ENCODE measurements at places on chromosomes 1 and 21.

- DNase-seq: no peak
Measured at GRCh38 chr1:204376465-204376864, 16.7 kb upstream of the PLEKHA6 start.

GRCh38 chr1:80310703-80311245 is 1304.2 kb upstream of the ADGRL4 start:
- DNase-seq: no peak

DNA sequence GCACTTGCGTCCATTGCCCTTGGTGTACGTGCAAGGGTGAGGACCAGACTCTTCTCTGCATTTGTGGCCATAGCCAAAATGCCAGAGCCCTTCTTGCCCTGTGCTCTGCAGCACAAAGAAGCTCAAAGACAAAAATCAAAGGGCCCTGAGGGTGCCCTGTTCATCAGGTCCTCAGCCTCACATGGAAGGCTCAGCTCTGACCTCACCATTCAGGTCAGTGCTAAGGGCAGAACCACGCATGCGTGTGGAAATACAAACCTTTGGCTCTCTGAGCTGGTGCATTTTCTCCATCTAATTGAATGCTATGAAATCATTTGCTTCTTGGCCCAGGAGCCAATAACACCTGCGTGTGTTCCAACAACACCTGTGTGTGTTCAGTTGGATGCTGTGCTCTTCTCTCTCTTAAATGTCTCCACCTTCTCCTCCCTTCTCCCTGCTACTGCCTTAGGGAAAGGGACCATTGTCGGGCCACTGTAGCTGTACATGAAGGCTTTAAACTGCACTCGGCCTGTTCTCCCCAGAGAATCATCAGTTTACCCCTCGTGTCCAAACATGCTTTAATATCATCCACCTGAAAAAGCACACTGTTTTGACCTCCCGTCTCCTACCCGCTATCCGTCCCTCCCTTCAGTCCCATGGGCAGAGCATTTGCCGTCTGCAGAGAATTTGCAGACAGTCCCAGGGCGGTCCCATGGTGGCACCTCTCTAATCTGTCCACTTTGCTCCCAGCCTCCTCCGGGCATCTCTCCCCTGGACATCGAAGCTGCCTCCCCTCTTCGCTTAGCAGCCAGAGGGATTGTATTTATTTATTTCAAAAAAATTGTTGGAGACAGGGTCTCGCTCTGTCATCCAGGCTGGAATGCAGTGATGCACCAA is 60.6 kb downstream of the EVA1C start:
- DNase-seq: no peak

- no peak for DNase-seq
Measured at GRCh38 chr1:172530000-172530399, 3.0 kb upstream of the SUCO start.

GRCh38 chr1:119404736-119405135 is 10.2 kb upstream of the HSD3B2 start:
- DNase-seq: no peak

DNA sequence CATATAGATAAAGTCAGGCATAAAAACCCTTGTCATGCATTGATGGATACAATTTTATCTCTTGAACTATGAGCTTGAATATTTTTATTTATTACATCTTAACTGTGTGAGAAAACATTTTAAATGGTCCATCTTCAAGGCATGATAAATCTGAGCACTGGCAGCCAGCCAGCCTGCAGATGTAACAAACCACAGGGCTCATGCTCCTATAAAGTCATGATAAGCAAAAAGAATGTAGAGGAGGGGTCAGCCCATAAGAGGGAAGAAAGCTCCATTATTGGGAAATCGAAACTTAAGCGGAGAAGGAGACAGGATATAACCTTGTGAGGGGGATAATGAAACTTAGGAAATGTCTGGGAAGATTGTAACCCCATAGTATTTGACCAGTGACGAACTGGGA is 839.0 kb downstream of the LRRIQ3 start:
- no peak for DNase-seq

DNA sequence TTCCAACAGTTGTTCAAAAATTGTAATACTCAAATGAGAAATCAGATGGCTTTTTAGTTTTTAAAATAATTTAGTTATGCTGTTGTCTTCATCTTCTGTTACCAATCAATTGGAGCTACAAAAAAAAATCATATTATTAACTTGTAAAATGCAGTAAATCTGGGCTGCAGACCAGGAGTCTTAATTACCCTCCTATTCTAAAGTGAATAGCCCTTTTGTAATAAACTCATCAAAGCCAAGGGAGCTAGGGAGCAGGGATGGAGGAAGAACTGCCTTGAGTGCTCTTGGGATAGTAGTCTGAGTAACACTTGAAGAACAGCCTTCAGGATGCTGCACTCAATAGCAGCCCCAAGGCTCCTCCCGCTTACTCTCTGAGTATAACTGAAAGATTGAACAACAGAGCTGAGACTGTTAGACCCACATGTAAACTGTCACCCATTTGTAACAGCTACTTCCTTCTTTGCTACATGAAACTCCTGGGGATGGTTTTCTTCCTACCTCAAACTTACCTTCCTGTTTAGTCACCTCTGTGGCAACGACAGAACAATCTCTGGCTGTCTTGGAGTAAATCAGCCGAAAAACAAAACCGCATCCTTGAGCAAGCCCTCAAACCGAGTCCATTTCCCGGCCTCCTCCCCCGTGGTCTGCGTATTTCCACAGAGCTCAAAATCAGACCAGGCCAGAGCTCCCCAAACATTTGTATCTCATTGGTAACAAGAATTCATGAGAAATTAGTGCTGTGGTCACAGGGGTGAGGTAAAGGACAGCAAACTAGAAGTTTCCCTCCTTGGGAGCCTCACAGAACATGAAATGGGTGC is 55.9 kb downstream of the CD58 start:
- peak; percentile 90 for DNase-seq

GRCh38 chr1:208336137-208336518 is 91.9 kb upstream of the PLXNA2 start:
- DNase-seq: no peak

- no peak for DNase-seq
Measured at GRCh38 chr21:46036696-46037330, 55.2 kb downstream of the COL6A1 start.

DNA sequence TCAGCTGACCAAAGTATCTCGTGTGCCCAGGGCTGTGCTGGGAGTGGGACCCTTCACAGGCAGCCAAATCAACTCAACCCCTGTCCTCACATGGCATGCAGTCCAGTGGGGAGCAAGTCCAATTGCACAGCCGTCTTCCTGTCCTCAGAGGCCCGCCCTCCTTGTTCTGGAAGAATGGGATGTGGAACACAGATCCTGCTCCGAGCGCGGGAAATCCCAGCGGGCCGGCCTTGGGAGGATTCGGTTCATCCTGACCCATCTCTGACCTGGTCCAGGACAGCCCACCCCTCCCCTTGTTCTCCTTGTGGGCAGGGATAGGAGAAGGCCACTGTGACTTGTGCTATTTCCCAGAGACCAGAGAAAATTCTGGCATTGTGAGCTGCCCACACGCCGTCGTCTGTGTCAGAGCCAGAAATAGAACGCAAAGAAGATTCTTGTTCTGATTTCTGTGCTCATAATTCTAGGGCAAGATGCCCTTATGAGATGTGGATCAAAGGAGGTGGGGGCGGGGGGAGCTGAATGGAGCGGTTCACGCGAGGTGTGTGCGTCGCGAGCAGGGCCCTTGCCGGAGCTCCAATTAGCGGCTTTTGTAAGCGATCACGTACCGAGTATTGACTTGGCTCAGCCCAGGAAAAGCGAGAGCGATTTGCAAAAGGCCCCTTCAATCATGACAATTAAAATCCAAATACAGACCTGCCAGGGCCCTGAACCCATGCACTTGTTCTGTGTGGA is 79.2 kb downstream of the AJAP1 start:
- DNase-seq: no peak

DNA sequence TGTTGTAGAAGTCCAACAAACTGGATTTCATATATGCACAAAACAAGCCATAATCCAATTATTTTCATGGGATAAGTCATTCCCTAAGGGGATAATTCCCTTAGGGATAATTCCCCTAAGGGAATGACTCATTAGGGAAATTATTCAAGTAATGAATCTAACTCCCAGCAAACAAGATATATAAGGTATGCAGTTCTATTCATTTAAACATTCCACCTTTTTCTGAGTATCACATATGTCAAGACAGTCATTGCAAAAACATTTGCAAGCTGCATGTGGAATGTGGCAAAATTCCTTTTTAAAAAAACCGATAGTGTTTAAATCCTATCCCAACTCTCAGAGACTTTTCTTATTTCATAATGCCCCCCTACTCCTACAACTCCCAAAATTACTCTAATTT is 131.2 kb downstream of the AKT3 start:
- DNase-seq: no peak

DNA sequence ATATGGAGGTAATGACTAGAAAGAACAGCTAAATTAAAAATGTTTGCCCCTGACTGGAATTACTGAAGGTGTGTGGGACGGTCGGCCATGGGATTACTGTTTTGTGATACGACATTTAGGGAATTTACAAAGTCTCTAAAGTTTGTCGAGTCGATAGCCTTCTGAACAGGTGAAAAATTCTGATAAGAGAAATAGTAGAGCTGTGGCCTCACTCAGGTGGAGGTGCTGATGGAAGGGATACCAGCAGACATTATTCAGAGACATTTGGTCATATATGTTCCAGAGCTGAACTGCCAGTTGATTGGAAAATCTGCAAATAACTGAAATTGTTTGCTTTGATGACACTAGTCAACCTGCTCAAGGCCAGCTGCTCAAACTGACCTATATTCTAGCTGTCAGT is 71.1 kb downstream of the ADCY10 start:
- no peak for DNase-seq

Measured in CD4-positive, alpha-beta memory T cell (primary cell).